ENCODE measurements at places on chromosomes 3 and 15.

DNA sequence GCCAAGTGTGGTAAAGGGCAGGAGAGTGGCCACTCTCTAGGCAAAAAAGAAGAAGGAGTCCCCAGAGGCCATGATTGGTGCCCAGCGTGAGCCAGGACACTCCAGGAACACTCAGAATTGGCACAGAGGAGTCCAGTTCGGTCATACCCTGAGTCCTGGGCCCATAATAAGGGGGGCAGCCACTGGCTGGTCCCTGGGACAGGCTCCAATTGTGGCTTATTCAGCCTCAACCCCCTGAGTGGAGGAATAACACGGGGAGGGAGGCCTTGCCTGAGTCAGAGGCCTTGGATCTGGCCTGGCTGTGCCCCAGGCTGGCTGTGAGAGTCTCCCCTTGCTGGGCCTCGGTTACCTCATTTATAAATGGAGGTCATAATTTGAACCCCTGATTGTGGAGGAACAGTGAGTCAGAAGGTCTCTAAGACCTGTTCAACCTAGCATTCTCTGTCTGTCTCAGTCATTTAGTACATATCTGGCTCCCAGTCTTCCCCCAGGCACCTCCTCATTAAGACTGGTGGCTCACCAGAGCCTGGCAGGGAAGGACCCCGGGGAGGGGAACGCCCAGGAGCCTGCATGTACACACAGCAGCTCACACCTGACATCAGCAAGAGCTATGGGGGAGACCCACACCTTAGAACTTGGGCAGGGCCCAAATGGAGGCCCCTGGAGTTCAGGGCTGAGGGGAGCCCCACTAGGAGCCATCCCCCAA, 95.9 kb upstream of the ATP2B2 start:
- no peak for DNase-seq

DNA sequence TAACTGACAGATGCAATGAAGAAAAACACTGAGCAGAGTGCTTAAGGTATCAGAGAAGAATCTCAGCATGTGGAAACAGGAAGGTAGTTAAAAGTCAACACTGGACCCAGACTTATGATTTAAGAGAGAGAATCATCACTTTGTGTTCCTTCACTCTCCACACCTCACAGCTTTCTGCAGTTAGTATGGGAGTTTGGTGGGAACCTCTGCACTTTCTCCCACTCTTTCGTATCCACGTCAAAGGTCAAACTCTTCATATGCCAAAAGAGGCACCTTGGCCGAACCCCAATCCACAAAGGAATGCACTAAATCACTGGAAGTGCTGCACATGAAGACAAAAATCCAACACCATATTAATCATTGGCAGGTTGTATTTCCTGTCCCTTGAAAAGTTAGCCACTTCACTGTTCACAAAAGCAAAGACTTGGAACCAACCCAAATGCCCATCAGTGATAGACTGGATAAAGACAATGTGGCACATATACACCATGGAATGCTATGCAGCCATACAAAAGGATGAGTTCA, 361.2 kb downstream of the MAGI1 start:
- no peak for DNase-seq

DNA sequence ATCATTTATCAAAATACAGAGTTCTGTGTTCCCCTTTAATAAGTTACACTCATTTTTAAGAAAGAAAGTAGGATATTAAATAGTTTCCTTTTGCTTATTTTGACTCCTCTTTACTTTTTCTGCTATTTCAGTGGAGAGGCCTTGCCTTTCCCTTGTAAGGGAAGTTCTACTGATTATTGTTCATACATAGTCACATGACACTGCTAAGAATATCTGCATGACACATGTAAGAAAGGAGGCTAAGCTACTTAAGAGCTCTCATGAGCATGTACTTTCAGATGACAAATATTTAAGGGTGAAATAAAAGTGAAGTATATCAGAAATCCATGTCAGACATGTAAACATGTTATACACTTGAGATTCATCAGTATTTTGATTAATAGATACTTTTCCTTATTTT, 39.0 kb downstream of the MYRIP start:
- no peak for DNase-seq

- no peak for DNase-seq
Observed at GRCh38 chr3:24933401-24933800, 438.8 kb upstream of the THRB start.

GRCh38 chr3:189108067-189108466, 63.7 kb upstream of the TPRG1 start:
- no peak for DNase-seq

- no peak for DNase-seq
Observed at GRCh38 chr3:36647423-36647853, 116.9 kb downstream of the DCLK3 start.

Data from stimulated activated CD8-positive, alpha-beta memory T cell treated with anti-CD3 and anti-CD28 coated beads, Interleukin-2, amount 100 ng/mL, for 48 hours (primary cell).